Activated T-cell treated with anti-CD3 and anti-CD28 coated beads for 4 hours (primary cell): ENCODE measurements at places on chromosomes 12 and 14.

DNA sequence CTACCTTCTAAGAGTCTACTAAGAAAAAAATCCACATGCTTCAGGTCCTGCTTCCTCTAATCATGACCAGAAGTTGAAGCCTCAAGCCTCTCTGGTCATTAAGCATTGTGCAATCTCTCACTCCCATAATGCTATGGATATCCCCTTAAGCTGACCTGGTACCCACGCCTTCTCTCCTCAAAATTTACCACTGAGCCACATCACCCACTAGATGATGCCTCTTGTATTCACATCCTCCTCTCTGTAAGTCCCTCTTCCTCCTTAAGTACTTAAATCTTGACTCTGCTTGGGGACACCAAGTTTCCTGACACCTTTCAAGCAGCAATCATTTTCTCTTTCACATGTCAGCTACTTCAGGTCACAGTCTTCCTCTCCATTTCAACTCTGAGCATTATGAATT lies 9.8 kb downstream of the GALNT4 start:
- DNase-seq, result no peak

DNA sequence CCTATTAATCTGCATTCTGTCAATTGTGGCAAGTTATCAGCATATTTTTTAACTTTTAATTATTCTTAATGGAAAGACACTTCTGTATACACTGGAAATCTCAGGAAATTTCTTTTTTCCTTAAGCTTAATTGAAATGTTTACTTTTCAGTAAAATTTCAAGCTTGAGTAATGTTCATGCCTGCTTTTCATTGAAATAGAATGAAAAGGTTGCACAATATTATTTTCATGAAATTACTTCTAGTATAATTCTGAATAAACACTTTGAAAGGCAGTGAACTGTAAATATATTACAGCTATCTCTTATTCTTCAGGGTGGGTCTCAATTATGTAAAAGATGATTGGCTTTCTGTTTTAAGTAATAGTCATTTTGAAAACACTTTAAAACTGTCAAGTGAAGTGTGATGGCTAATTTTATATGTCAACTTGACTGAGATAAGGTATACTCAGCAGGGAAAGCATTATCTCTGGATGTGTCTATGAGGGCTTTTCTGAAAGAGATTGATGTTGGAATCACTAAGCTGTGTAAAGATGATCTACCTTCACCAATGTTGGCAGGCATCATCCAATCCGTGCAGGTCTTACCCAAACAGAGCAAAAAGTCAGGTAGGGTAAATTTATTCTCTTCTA lies 29.9 kb downstream of the CLEC2D start:
- no peak for DNase-seq

GRCh38 chr12:121227294-121227693 lies 17.4 kb downstream of the P2RX4 start:
- no peak for DNase-seq

DNA sequence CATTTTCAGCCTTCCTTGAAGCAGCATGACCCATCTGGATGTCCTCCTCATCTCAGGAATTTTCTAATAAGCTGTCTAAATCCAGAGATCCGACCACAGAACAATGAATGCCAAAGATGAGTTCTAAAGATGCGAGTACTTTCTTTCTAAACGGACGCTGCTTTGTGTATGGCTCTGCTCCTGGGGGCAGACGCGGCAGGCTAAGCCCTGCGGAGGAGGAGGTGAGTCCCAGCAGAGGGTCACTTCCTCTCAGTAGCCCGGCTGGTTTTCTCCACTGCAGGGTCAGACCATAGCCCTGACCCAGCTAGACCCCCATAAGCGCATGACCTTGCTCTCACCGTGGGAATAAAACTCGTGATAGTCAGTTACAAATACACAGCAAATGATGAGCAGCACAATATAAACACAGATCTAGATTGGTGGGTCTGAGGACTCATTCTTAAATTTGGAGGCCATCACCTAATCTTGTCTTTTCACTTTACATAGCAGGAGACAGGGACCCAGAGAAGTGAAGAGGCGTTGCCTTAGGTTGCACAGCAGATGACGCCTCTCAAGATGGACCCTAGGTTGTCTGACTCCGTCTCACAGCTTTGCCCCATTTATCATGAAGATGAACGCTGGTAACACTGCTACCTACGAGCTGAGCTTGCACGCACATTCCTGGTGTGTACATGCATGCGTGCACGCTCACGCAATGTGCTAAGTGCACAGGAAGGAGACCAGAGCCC lies 16.6 kb downstream of the SSH1 start:
- DNase-seq, result no peak

- no peak for DNase-seq
Measured at GRCh38 chr12:79897617-79898016, 37.3 kb downstream of the PPP1R12A start.

DNA sequence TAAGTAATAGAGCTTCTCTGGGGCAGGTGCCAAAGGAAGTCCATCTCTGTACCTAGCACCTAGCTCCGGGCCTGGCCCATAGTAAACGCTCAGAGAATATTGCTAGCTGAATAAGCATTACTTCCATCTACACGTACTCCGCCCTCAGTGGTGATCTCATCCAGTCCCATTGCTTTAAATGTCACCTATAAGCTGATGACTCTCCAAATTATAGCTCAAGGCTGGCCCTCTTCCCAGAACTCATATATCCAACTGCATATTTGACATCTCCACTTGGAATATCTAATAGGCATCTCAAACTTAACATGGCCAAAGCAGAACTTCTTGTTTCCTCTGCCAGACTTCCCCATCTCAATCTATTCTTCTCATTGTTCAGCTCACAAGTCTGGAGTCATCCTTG lies 6.9 kb upstream of the DYNLL1 start:
- DNase-seq, result no peak
